Umbilical cord (tissue), 2 donors: ENCODE measurements at places on chromosomes 2 and 18.

DNA sequence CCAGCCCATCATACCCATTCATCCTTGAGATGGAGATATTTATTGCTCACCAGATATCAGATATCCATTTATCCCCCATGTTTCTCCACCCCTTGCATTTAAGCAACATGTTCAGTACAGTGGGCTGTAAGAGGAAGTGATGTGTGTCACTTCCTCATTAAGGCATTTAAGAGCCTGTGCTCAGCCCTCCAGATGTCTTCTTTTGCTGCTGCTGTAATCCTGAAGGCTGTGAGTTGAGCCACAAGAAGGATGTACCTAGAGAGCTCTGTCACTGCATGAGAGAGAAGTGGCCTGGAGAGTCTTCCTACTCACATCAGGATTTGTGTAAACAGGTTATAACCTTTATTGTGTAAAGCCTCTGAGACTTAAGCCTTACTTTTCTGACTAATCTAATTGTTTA is 151.8 kb upstream of the UNC80 start:
- no peak for DNase-seq

- no peak for DNase-seq
Observed at GRCh38 chr2:147211484-147211883, 633.3 kb upstream of the ACVR2A start.

GRCh38 chr2:58357521-58357920 is 116.4 kb upstream of the FANCL start:
- DNase-seq: no peak

DNA sequence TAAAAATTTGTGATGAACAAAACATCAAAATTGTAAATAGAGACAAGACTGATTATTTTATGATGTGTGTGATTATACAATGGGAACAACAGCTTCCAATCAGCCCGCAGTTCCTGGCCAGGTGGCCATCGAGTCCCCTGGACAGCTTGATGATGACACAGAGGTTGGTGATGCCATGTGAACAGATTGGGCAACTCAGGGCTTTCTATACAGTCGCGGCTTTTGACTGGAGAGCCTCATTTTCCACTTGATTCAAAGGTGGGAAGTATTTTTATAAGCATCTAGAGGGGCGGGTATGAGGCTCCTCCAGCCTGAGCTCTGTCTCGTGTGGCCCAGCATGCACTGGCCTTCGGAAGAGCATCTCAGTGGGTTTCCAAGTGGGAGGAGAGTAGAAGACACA is 14.9 kb upstream of the HPCAL1 start:
- DNase-seq: no peak

DNA sequence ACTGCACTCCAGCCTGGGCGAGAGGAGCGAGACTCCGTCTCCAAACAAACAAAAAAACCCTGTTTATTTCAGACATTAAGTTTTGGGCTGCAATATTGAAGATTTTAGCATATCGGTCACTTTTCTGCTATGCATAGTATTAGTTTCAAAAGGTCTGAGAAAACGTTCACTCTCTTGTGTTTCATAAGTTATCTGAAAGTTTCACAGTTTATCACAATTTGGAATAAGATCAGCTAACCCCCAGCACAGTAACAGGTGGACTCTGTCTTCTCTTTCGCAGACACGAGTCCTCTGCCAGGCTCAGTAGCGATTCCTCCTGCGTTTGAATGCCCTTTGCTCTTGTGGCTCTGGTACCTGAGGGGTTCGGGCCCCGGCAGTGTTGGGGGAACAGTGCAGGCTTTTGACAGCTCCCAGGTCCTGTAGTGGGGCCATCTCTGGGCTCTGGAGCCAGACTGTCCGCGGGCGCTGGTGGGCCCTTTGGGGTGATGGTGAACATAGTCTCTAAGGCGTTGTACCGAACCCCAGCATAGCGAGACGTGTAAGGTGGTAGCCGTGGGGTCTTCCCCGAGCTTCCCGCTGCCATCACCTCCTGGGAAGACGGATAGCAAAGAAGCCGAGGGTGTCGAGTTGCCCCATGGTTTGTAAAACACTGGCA is 20.4 kb downstream of the NFATC1 start:
- no peak for DNase-seq

DNA sequence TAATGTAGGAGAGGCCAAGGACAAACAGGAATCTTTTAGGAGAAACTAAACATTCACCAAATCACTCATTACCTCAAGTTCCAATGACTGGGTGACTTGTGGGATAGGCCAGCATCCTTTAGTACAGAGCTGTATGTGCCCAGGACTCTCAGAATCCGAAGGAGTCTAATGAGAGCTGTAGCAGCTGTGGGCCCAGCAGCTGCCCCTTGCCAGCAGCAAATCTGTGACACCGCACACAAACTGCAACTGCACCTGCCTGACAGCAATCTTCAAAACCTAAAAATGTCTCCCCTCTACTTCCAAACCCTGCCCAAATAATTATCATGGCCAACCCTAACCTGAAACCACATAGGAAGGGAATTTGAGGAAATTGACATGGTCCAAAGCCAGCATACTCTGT is 44.5 kb upstream of the ACVR2A start:
- DNase-seq: no peak
